ENCODE measurements at places on chromosomes 3 and 15. TPM values are rescaled to one million over a fixed set of nuclear protein-coding genes. Genes with fewer than 3 reads are reported as not detected.

DNA sequence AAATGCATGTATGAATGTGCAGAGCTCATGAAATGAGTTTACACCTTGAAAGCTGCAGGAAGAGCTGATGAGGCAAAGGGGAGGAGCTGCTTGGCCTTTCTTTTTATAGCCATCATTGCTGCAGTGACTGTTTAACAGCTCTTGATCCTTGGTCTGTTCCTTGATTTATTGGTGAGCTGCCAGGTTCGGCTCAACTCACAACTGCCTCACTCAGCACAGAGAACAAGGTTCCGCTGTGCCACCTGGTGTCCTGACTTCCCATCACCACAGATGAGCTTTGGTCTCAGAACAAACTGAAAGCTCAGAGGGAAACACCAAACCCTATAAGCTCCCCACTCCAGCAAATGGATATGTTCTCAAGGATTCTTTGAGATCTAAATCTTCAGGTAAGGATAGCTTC is 626.1 kb downstream of the MAGI1 start:
- H3K27me3 ChIP-seq = no peaks in the 10 kb centered on the region
- no peak overlapping the region for H3K27ac ChIP-seq
- no peak for DNase-seq
- H3K4me3 ChIP-seq = no peak overlapping the region

- peaks cover 12% of the 10 kb centered on the region for H3K4me1 ChIP-seq
- no peak overlapping the region for H3K27ac ChIP-seq
- no peak overlapping the region for H3K4me3 ChIP-seq
- no peak for DNase-seq
- H3K27me3 ChIP-seq = no peaks in the 10 kb centered on the region
Observed at GRCh38 chr3:188351648-188352047, 197.7 kb downstream of the LPP start.

DNA sequence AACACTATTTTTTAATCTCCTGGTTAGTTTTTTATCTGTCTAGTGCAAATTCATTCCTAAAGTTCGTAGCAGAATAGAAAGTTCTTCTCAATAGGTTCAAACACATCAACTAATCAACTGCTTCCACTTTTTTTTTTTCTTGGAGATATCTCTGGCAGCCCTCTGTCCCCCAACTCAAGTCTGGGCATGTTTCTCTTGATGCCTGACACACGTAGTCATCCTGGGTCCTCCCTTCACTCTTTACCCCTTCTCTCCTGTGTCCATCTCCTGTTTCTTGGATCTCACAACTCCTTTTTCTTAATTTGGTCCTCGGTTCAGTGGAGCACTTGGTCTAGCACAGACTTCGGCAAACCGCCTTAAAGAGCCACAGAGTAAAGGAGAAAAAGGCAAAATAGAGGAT is 14.4 kb downstream of the TNFAIP8L3 start:
- peaks cover 9% of the 10 kb centered on the region for H3K4me1 ChIP-seq
- H3K36me3 ChIP-seq = no peaks in the 10 kb centered on the region
- DNase-seq = no peak
- no peak overlapping the region for H3K4me3 ChIP-seq

DNA sequence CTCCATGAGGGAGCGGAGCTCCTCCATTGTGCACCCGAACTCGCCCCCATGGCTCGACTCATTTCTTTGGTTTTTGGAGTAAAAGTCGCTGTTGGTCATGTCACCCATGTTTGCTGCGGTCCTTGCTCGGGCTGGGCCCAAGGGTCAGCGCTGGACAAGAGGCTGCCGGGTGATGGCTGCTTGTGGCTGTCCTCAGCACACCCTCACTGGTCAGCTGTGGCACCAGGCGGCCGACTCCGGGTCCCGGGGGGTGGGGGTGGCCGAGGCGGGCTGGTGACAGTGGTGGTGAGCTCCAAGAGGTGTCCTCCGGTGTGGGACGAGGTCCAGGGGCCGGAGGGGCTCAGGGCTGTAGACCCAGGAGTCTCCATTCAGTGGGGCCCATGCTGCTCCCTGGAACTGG is 56.0 kb downstream of the ATP2B2 start:
- H3K27ac ChIP-seq = no peak overlapping the region
- peaks cover 46% of the 10 kb centered on the region for H3K27me3 ChIP-seq
- no peak overlapping the region for H3K4me3 ChIP-seq
- no peaks in the 10 kb centered on the region for H3K36me3 ChIP-seq
- H3K4me1 ChIP-seq = no peaks in the 10 kb centered on the region

DNA sequence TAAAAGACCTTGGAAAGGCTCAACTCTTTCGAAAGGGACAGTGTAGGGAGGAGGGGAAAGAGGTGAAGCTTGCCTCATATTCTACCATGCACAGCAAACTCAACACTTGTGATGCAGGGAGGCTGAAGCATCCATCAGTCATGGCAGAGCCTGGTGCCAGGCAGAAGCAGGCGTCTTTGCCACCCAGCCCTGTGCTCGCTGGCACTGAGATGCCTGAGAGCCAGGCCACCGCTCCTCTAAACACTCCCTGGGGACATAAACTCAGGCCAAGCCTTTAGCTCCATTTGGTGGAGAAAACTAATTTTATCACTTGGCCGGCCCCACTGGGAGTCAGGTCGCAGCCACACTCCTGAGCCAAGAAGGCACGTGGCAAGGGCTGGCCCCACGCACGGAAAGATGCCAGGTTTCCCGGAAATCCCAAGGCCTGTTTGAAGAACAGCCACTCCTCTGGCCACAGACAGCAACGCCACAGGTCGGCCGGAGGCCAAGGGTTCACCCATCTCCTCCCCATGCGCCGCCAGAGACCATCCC is 30.7 kb downstream of the XXYLT1 start:
- H3K27ac ChIP-seq = no peak overlapping the region
- H3K4me1 ChIP-seq = peaks cover 22% of the 10 kb centered on the region
- no peak overlapping the region for H3K4me3 ChIP-seq
- H3K36me3 ChIP-seq = peaks cover 3% of the 10 kb centered on the region

GRCh38 chr15:89004726-89005030 is 83.6 kb upstream of the ABHD2 start:
- H3K4me1 ChIP-seq = peaks cover 13% of the 10 kb centered on the region
- no peak overlapping the region for H3K27ac ChIP-seq
- no peak overlapping the region for H3K4me3 ChIP-seq

DNA sequence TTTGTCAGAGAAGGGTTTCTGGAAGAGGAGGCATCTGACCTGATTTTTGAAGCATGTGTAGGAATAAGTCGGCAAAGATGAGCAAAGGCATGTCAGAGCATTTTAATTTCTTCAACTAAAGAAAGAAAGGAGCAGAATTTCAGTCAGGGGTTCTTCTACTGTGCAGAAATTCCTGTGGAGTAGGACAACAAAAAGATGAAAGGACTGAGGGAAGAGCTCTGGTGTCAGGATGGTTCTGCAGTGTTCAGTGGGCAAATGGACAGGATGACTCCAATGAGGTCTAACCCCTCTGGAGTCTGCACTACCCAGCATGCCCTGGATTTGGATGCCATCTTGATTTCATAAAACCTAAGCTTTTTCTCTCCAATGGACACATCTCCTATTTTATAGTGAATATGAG is 47.7 kb upstream of the SIAH2 start:
- no peak overlapping the region for H3K4me3 ChIP-seq
- H3K36me3 ChIP-seq = no peaks in the 10 kb centered on the region
- no peaks in the 10 kb centered on the region for H3K27me3 ChIP-seq
- H3K27ac ChIP-seq = no peak overlapping the region
- no peak for DNase-seq

- H3K27ac ChIP-seq = peak overlapping the region; percentile 50
- peaks cover 10% of the 10 kb centered on the region for H3K4me1 ChIP-seq
- peak overlapping the region; percentile 10 for H3K4me3 ChIP-seq
- H3K36me3 ChIP-seq = peaks cover 2% of the 10 kb centered on the region
Observed at GRCh38 chr15:42155546-42156242, 742 bp downstream of the PLA2G4F start.

DNA sequence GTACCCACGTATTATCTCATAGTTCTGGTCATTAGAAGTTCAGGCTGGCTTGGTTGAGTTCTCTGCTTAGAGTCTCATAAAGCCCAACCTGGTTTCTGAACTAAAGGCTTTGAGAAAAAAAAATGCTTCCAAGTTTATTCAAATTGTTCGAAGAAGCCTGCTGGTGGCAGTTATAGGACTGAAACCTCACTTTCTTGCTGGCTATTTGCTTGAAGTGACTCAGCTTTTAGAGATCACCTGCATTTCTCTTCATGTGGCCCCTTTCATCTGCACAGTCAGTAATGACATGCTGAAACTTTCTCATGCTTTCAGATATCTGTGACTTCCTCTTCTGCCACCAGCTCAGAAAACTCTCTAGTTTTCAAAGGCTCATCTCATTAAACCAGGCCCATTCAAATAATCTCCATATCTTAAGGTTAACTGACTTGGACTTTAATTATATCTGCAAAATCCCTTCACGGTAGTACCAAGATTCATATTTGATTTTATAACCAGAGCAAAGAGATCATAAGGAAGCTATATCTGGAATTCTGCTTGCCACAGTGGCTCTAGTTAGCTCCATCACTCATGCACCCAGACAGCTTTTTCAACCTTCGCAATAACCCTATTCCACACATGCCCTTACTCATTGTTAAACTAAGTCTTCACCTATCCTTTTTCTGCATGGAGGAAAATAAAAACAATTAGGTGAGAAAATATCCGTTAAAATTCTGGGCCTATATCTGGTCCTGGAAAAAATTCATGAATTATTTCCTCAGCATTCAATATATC is 433.8 kb upstream of the CBLB start:
- H3K4me3 ChIP-seq = no peak overlapping the region
- H3K36me3 ChIP-seq = no peaks in the 10 kb centered on the region
- no peak overlapping the region for H3K27ac ChIP-seq
- DNase-seq = no peak
- no peaks in the 10 kb centered on the region for H3K4me1 ChIP-seq

GRCh38 chr15:75902129-75902557 is 1.5 kb upstream of the FBXO22 start:
- peak overlapping the region; percentile 92 for H3K27ac ChIP-seq
- peak overlapping the region; percentile 64 for H3K4me3 ChIP-seq
- H3K4me1 ChIP-seq = peaks cover 17% of the 10 kb centered on the region
- H3K27me3 ChIP-seq = no peaks in the 10 kb centered on the region
- H3K36me3 ChIP-seq = peaks cover 12% of the 10 kb centered on the region
- DNase-seq = no peak

GRCh38 chr3:17322106-17322793 is 420.2 kb downstream of the TBC1D5 start:
- H3K4me1 ChIP-seq = no peaks in the 10 kb centered on the region
- H3K36me3 ChIP-seq = no peaks in the 10 kb centered on the region
- H3K27ac ChIP-seq = no peak overlapping the region
- no peaks in the 10 kb centered on the region for H3K27me3 ChIP-seq
- no peak overlapping the region for H3K4me3 ChIP-seq

DNA sequence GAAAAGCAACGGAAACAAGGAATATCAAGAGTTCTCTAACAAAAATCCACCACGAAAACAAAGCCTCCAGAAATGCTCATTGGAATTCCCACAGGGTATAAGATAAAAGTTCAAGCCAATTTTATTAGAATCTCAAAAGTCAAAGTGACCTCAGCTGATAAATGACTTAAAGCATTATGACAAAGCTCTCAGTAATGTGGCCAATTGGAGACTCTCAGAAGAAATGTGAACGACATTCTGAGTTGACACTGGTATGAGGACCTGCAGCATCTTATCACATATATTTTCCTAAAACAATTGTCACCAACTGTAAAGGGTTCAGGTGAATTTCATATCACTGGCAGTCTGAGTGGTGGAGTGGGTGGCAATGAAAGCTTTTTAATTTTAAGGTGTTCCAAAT is 199.1 kb downstream of the FOXP1 start:
- H3K27ac ChIP-seq = no peak overlapping the region
- no peak for DNase-seq
- peaks cover 8% of the 10 kb centered on the region for H3K36me3 ChIP-seq
- no peak overlapping the region for H3K4me3 ChIP-seq
- peaks cover 19% of the 10 kb centered on the region for H3K4me1 ChIP-seq

FOXB1 gene
- not detected for total RNA-seq

HESX1 gene
- 0.96 TPM for total RNA-seq

PPARG gene
- total RNA-seq = 17.1 TPM

TMEM45A gene
- total RNA-seq = 9.9 TPM

CHSY1 gene
- total RNA-seq = 33.2 TPM

CACNA2D2 gene
- total RNA-seq = 6.9 TPM

CFAP92 gene
- 2.7 TPM for total RNA-seq

SEMA3G gene
- total RNA-seq = 0.79 TPM

ARPIN gene
- total RNA-seq = 20.4 TPM

VEPH1 gene
- total RNA-seq = 12.3 TPM

Measured in progenitor cell of endocrine pancreas (in vitro differentiated cells).